ENCODE measurements at places on chromosomes 4 and X.

DNA sequence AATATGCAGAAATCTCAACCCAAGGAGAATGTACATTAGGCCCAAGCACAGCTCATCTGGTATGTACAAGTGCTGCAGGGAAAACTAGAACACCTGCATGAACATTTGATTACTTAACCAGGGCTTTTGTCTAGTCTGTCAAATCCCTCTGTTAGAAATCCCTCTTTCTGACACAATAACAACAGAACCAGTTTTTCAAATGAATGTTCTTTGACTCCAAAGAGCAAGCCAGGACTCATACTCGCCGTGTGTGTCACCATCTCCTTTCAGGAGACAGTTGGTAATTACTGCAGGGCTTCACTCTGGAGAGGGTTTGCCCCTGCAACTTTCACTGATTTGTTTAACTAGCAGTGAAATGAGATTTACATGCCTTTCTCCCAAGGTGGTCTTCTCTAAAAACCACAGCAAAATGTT is 143.0 kb upstream of the FAM241A start:
- no peak for DNase-seq

DNA sequence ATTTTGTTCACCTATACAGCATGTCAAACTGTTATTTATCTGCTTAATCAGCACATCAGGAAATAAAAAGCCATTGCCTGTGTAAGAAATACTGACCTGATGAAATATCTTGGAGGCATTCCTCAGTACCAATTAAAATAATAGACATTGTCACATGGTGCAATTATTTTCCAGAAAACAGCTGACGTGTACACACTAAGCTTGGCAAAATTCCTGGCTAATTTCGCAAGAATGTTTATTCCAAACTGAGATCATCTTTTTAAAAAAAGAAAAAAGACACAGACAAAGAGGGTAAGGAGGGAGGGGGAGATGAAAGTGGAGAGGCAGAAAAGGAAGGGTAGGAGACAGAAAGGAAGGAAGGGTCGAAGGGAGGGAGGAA is 61.9 kb upstream of the NFKB1 start:
- DNase-seq, result peak; percentile 87

DNA sequence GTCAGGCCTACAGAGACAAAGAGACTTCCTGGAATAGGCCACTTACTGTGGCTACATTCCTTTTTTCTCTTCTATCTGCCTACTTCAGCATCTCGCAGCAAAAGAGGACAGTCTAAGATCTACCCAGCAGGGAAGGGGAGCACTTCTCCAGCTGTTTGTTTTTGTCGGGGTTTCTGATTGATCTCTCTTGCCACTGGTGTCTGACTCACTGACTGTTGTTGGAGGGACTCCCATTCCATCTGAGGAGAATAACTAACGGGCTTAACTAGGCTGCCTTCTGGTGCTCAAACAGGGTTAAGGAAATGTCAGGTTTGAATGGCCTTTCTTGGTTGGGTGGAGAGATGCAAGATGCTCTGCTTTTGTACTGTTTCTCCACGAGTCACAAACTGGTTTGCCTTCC is 100.2 kb upstream of the TMEM164 start:
- DNase-seq, result peak; percentile 57

DNA sequence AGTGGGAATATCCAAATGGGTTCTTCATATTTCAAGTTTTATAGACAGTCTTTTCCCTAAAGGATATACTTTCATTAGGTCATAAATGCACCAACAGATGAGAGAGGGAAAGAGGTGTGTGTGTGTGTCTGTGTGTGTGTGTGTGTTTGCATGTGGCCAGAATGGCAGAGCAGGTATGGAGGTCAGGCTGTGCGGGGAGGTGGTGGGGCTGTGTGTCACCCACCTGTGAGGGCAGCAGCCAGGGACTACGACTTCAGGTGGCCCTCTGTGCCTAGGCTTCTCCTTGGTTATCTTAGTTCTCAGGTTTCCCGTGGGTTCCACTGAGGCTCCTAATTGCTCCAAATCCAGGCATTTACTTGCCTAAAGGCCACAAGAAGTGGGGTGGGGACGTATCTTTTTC is 14.6 kb downstream of the HAND2 start:
- no peak for DNase-seq

DNA sequence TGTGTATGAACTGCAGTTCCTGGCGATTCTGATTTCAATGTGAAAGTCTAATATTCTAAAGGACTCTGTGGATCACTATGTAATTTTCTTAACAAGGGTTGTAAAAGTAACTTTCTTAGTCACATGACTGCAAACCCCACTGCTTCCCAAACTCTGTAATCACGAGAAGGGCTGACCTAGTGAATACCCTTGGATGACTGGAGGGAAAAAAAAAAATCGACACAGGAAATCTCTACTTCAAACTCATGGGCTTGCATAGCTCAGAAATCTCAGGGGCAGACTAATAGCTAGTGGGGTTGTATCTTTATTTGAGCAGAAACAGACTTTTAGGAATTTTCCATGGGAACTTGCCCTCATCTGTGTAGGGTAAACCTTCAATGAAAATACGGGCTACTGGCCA is 4.8 kb upstream of the MXRA5 start:
- no peak for DNase-seq

DNA sequence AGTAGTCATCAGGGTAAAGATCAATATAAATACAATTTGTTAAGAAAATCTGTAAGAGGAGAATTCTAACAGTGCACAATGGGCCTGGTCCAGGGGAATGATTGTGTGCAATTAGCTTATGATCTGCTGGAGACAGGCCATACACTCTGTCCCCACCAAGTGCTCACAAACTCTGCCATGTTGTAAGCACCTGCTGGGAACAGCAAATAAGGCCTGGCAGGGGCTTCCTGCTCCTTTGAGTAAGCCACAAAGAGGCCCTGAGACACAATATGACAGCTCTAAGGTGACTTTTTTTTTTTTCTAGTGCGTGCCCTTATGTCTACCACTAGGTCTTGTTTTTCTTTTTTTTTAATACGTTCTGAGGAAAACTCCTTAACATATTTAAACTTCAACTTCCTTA is 866.3 kb upstream of the PCDH7 start:
- no peak for DNase-seq

GRCh38 chr4:38662522-38663089 is 1.4 kb upstream of the KLF3 start:
- no peak for DNase-seq

- no peak for DNase-seq
Measured at GRCh38 chr4:87213421-87214075, 6.9 kb downstream of the KLHL8 start.

DNA sequence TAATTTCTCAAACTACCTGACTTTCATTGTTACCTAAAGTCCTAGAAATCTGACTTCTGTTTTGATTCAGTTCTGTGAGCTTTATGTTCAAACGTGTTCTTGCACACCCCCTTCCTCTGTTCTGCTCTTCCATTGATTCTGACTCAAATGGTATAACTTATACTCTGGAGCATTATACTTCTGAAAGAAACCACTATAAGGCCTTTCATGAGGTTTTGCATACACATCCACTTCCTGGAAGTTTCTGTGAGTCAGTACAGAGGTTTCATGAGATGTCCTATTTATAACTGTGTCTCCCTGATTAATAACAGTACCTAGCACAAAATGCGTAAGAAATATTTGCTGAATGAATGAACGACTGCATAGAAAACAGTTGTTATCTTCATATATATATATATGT is 540.2 kb upstream of the CT83 start:
- no peak for DNase-seq

DNA sequence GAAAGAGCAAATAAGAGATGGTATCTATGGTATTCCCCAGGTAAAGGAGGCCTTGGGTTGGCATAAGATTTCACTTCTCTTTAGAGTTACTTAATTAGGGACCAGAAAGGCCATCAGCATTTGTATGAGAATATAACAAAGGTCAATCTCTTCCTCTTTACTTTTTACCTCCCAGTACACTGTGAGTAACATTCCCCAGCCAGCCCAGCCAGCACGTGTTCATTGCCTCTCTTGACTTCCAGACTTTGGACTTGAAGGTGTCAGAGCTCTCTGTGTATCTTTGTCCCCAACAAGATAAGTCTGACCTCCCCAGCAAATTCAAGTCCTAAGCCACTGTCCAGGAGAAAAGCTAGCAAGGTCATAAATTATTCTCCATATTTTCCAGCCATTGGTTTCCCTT is 110.5 kb downstream of the AR start:
- no peak for DNase-seq

DNA sequence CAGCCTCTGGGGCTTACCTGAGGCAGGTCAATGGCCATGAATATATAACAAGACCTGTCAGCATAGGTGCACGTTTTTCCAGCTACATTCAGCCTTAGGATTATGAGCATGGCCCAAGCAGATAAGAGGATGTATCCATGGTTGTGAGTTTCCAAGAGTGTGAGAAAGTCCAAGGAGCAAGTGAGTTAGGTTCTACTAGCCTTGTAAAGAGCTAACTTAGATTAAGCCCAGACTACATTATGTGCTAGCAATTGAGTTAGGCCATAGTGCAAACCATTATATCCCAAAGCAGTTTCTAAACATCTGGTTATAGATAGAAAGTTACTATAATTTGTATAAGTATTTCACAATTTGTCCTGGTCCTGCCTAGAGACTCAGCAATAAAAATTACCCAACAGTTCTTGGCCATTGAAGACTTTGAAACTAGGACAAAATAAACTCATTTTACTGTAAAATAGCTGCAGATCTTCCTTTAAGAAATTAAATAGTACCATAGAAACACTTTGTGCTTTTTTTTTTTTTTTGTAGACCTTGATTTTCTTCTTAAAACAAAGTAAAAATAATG is 312.0 kb downstream of the CAMK2D start:
- no peak for DNase-seq

DNA sequence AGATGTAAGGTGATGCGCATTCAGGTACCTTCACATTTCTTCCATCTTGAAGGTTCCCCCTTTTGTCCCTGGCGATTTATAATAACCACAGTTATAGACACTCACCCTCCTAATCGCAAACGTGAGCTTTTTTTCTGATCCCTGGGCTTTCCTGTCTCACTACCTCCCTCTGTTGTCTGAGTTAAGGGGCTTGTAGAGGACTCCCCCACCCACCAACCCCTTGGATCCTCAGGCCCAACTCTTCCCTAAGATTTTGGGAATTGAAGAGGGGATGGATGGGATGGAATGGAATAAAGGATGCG is 1.4 kb downstream of the CNKSR2 start:
- no peak for DNase-seq

- no peak for DNase-seq
Measured at GRCh38 chr4:158500054-158500453, 21.6 kb upstream of the RXFP1 start.

- DNase-seq, result peak; percentile 35
Measured at GRCh38 chr4:57102050-57102624, 8.0 kb downstream of the IGFBP7 start.

GRCh38 chr4:40316333-40316781 is 18.8 kb upstream of the CHRNA9 start:
- peak; percentile 93 for DNase-seq

DNA sequence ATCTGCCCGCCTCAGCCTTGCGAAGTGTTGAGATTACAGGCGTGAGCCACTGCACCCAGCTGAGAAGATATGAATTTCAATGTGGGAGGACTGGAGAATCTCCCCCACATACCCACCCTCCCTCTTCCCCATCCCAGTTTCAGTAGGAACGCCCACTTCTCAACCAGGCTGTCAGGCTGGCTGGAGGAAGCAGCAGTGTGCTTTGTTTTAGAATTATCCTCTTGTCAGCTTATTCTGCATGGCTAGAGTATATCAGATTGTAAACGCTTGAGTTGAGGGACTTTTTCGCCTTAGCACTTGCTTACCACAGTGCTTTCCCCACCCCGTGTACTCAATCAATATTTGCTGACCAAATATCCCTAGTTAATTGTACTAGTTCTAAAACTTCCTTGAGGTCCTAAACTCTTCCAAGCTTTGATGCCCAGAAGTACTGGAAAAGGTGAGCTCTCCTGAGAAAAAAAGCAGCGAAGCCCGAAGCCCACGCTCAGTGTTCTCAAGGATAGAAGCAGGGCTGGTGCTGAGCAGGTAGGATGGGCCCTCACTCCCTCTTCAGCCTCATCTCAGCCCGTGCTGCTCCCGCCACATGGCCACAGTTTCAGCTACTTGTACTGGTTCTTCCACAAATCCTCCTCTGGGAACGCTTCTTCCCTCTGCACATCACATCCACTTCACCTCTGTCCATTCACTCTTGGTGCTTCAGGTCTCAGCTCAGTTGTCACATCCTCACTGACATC is 7.3 kb upstream of the ARHGAP10 start:
- no peak for DNase-seq

- DNase-seq, result peak; percentile 4
Measured at GRCh38 chrX:20729416-20729815, 462.7 kb upstream of the RPS6KA3 start.

- no peak for DNase-seq
Measured at GRCh38 chr4:113024388-113024787, 25.1 kb upstream of the ANK2 start.

DNA sequence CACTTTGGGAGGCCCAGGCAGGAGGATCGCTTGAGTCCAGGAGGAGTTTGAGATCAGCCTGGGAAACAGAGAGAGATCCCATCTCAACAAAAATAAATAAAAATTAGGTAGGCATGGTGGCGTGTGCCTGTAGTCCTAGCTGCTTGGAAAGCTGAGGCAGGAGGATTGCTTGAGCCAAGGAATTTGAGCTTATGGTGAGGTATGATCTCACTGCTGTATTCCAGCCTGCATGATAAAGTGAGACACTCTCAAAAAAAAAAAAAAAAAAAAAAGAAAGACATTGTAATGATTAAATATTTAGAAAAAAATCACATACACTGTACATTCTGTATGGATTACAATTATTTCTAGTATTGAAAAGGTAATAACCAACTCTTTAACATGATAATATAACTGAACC is 87.1 kb downstream of the SLIT2 start:
- no peak for DNase-seq

DNA sequence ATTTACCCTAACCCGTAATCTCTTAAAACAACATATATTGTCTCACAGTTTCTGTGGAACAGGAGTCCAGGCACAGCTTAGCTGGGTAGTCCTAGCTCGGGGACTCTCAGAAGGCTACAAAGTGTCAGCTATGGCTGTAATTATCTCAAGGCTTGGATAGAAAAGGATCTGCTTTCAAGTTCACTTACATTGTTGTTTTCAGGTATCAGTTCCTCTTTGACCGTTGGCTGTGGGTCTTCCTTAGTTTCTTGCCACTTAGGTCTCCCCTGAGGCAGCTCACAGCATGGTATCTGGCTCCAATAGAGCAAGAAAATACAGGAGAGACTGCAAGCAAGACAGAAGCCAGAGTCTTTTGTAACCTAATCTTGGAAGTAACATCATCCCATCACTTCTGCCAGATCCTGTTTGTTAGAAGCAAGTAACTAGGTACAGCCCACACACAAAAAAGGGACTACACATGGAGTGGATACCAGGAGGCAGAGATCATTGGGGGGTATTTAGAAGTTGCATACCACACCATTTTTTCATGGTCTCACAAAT is 137.0 kb downstream of the MAGEB5 start:
- no peak for DNase-seq

GRCh38 chr4:189765736-189766135 is 174.9 kb upstream of the FRG1 start:
- no peak for DNase-seq
